ENCODE measurements at places on chromosomes 7 and 10.

DNA sequence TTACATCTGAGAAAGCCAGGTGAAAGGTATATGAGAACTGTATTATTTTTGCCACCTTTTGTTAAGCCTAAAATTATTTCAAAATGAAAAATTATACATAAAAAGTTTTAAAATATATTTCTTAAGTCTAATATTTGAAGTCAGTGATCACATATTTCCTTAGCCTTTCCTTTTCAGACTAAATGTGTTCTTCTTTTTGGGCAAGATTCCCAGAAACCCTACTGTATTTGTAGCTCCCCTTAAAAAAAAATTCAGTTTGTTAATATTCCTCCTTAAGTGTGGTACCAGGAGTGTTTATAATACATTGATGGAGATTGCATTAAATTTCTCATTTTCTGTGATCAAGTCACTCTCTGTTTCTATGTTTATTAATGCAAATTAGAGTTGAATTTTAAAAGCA lies 22.8 kb downstream of the DNAJC1 start:
- DNase-seq, result no peak

GRCh38 chr7:95993380-95993779 lies 221.0 kb downstream of the DYNC1I1 start:
- no peak for DNase-seq

DNA sequence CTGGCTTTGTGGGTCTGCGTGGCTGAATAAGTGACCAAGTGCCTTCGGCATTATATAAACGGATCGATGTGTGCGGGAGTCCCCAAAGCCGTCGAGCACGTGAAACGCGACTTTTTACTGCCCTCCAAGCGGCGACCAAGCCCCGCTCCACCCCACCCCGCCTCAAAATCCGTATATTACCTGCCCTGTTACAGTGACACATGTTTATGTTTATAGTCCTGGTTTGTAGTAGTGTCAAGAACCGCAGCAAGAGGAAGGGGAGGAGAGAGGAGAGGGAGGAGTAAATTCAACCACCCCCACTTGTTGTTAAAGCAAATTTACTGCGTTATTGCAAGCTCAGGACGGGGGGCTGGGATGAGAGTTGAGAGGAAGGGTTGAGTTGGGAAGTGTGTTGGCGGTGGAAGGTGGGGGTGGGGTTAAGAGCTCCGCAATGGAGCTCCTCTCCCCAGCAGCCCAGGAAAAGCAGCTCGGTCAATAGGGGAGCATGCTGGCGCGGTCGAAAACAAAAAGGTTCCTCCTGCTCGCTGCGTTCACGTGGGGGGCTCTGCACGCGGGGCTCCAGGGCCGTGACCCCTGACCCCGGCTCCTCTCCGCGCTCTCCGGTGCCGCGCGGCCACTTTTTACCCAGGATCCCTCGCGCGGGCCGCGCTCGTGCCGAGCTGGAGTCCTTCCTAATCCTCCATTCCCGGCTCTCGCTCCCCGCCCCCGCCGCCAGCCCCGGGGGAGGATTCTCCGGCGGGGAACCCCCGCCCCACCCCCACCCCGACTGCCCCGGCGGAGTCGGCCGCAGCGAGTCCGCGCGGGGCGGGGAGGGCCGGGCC lies at the start of gene SKIDA1:
Gene SKIDA1 (minus strand): TSS at position 316 of the 821 bp plus-strand sequence. CDS start 7,860 bp downstream, outside the sequence.
- DNase-seq, result peak; percentile 44

GRCh38 chr7:68429411-68430117 lies 1168.7 kb upstream of the AUTS2 start:
- no peak for DNase-seq

GRCh38 chr7:115851291-115851690 lies 179.3 kb downstream of the TFEC start:
- no peak for DNase-seq

- DNase-seq, result no peak
Observed at GRCh38 chr10:18226336-18226735, 86.1 kb downstream of the CACNB2 start.

DNA sequence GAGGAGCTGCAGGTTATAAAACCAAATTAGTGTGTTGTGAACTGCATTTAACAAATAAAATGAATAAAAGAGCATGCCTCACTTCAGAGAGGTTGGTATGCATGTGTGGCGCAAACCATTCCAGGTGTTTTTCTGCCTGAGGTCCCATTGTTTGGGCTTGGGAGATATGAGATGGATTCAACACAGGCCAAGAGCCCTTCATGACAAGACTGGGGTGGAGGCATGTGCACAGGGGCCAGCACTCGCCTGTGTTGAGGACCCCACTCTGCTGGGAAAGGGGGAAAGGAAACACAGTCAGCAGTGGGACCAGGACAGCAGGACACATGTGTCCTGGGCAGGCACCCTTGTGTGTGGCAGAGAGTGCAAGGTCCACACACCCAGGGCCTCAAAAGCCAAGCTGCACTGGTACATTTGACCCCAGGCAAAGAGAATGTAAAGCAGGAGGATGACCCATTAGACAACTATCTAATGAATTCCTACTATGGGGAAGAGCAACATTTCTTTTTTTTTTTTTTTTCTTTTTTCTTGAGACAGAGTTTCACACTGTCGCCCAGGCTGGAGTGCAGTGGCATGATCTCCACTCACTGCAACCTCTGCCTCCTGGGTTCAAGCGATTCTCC lies 9.2 kb upstream of the SLC18A3 start:
- DNase-seq, result no peak

GRCh38 chr7:45872116-45873034 lies 507 bp downstream of the CCDC201 start:
- DNase-seq, result no peak

DNA sequence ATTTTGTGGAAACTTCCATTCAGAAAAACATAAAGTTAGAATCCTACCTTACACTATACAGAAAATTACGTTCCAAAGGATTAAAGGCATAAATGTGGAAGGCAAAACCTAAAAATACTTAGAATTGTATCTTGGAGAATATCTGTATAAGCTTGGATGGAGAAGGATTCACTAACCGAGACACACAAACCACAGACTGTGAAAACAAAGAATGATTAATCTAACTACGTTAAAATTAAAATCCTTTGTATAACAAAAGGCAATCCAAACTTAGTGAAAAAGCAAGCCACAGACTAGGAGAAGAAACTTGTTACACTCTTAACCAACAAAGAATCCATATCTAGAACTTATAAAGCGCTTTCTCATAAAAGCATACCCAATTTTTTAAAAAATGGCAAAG lies 678.8 kb downstream of the INHBA start:
- no peak for DNase-seq

- no peak for DNase-seq
Observed at GRCh38 chr10:51188008-51188407, 113.7 kb downstream of the PRKG1 start.

- no peak for DNase-seq
Observed at GRCh38 chr7:131249003-131249402, 78.7 kb upstream of the MKLN1 start.

Data from T-helper 9 cell (primary cell).